Sigmoid colon (tissue), 7 donors: ENCODE measurements at places on chromosomes 13 and 19.

DNA sequence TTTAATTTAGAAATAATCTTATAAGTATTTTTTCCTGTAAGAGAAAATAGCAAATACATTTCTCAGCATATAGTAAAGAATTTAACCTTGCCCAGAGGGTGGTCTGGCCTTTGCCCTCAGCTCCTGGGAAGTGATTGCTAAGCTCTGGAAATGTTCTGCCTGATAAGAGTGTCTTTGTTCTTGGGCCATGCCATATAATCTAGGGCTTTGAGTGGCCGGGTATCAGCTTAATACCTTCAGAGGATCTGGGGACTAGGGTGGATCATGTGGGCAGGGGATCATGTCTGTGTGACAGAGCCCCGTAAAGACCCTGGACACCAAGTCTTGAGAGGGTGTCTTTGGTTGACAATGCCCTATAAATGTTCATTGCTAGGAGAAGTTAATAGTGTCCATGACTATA lies 1032.4 kb upstream of the MIR17HG start:
- no peak for DNase-seq

GRCh38 chr13:76769271-76769791 lies 116.9 kb downstream of the KCTD12 start:
- no peak for DNase-seq

DNA sequence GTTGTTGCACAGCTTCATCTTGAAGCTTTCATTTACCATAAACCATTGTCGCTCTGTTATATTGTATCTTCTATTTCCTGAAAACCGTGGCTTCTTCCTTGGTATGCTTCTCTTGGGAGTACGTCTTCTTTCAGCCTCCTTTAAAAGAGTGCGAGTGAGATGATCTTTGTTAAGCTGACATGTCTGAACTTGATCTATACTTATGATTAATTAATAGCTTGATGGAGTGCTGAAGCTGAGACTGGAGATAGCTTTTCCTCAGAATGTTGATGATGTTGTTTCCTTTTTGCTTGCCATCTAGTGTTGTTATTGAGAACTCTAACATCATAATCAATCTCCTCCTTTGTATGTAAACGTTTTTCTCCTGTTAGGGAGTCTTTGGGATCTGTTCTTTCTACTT lies 529.3 kb upstream of the SPRY2 start:
- DNase-seq: no peak

DNA sequence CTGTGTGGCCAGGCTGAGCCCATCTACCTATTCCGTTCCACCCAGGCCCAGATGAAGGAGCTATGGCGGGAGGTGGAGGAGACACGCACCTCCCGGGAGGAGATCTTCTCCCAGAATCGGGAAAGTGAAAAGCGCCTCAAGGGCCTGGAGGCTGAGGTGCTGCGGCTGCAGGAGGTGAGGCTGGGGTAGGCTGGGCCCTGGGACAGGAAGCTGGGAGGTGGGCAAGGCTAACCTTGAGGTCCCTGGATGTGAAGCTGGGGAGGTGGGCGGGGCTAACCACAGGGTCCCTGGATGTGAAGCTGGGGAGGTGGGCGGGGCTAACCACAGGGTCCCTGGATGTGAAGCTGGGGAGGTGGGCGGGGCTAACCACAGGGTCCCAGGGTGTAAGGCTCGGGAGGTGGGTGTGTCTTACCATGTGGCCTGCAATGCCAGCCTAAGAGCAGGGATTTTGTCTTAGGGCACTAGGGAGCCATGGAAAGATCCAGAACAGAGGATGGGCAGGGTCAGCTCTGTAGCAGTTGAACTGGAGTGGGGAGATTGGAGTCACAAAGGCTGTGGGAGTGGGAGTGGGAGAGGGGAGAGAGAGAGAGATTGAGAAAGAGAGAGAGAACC lies 36.9 kb downstream of the KCNC3 start:
- DNase-seq: no peak

- no peak for DNase-seq
Measured at GRCh38 chr13:75407473-75407872, 74.5 kb downstream of the TBC1D4 start.

GRCh38 chr13:35598790-35599369 lies 122.4 kb upstream of the MAB21L1 start:
- DNase-seq: no peak

GRCh38 chr19:23190341-23190740 lies 59.9 kb downstream of the ZNF724 start:
- DNase-seq: no peak

DNA sequence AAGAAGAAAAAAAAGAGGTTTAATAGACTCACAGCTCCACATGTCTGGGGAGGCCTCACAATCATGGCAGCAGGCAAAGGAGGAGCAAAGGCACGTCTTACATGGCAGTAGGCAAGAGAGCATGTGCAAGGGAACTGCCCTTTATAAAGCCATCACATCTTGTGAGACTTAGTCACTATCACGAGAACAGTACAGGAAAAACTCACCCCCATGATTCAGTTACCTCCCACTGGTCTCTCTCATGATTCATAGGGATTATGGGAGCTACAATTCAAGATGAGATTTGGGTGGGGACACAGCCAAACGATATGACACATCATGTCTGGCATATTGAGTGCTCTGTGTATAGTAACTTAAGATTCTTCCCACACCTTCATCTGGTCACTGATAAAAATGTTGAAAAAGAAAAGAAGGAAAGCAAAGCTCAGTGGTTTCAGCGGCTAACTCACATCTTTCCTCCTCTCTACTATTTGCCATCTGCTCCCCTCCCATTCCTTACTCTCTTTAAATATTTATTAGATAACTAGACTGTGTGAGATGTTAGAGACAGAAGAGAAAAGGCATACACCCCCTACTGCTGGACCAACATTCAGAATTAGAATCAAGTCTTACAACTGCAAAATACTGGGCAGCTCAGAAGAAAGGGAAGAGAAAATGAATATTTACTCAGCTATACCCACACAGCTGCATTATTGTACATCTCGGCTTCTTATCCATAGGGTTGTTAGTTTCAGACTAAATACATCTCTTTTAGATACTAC lies 60.1 kb upstream of the AKAP11 start:
- DNase-seq: no peak

DNA sequence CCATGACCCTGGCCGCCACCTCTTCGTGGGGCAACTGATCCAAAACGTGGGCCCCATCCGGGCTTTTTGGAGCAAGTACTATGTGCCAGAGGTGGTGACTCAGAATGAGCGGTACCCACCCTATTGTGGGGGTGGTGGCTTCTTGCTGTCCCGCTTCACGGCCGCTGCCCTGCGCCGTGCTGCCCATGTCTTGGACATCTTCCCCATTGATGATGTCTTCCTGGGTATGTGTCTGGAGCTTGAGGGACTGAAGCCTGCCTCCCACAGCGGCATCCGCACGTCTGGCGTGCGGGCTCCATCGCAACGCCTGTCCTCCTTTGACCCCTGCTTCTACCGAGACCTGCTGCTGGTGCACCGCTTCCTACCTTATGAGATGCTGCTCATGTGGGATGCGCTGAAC lies 9.6 kb downstream of the INSL3 start:
- no peak for DNase-seq

- DNase-seq: no peak
Measured at GRCh38 chr19:4816202-4816949, 15.1 kb downstream of the TICAM1 start.

GRCh38 chr19:7692417-7693088 lies 9.4 kb downstream of the FCER2 start:
- no peak for DNase-seq

DNA sequence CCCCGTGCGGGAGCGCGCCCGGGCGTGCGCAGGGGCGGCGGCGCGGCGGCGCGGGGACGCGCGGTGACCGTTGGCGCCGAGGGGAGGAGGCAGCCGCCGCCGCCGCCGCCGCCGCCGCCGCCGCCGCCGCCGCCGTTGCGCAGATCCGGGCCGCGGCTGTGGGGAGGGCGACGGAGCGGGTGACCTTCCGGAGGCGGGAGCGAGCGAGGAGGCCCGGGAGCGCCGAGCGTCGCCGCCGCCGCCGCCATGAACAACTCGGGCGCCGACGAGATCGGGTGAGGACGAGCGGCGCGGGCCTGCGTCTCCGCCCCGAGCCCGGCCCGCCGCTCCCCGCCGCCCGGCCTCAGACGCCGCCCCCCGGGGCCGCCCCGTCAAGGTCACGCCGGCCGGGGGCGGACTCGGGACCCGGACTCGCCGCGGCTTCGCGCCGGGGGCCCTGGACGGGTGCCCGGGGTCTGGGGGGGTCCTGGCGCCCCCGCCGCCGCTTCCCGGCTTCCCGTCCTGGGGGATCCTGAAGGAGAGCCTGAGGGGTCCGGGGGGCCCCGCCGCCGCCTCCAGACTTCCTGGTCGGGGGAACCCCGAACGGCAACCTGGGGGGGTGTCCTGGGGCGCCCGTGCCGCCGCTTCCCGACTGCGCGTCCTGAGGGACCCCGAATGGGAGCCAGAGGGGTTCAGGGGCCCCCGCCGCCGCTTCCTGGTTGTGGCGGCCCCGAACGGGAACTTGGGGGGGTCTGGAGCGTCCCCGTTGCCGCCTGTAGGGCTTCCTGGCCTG lies at the start of gene DAZAP1:
DAZAP1 (plus strand) TSS at position 59 of the 772 bp plus-strand sequence; CDS start at position 247, 188 bp downstream.
- peak; percentile 74 for DNase-seq

GRCh38 chr19:38288123-38288855 lies 15.8 kb upstream of the C19orf33 start:
- no peak for DNase-seq

DNA sequence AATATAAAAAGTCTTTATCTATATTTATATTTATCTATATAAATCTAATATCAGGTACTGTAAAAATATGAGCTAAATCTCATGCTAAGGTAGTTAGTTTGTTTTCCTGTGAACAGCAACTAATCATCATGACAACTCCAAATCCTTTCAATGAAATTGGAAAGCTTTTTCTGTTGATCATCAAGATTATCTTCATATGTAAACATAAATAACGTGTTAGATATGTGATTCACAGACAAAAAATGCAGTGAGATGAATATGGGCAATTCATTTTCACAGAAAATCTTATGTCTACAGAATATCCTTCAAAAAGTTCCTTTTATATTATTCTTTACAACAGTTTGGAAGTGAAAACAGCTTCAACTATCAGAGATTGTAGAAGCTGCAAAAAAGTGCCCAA lies 41.7 kb upstream of the EEF1AKMT1 start:
- no peak for DNase-seq

- no peak for DNase-seq
Measured at GRCh38 chr13:71240911-71241310, 626.1 kb downstream of the DACH1 start.

GRCh38 chr19:5948752-5949564 lies 29.0 kb downstream of the RANBP3 start:
- peak; percentile 90 for DNase-seq

DNA sequence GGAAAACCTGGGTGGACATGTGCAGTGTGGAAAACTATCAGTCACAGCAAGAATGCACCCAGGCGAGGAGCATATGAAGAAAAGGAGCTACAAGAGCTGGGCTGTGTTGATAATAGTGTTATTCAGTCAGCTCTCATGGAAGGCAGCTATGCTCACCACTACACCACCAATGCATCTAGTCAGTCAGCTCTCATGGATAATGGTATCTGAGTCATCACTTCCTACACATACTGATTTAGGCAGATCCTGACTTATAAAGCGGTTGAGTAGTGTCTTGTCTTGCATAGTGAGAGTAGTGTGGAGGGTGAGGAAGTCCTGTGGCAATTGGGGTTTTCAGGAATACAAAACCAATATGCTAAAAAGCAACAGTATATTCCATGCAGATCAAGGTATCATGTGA lies 9.1 kb upstream of the ZNF160 start:
- DNase-seq: no peak

DNA sequence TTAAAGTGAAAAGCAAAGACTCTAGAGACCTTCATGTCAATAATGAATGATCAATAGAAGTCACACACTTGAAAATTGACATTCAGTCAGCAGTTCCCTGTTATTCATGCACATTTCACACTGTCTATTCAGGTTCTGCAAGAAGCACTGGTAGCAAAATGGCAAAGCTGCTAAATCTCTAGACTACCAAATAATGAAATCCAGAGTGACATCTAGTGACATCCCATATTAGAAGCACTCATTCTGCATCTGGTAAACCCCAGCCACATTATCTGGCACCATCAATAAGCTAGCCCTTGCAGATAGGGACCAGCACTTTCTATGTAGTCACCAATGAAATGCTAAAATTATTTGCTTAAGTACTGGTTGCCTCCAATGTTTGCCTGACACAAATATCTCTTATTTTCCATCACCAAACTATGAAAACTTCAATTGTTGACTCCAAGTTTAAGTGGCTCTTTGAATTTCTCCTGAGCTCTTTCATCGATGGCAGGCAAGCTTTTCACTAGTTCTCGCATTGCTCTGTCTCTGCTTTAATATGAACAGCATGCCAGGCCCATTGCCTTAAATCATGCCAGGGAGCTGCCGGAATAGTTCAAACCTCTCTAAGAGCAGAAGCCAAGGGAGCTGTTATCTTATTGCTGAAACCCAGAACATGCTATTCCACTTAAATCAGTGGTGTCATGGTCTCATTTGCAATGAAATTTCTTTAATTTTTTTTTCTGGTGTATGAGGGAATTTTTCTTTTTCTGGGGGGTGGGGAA lies 409.9 kb downstream of the MZT1 start:
- DNase-seq: no peak

DNA sequence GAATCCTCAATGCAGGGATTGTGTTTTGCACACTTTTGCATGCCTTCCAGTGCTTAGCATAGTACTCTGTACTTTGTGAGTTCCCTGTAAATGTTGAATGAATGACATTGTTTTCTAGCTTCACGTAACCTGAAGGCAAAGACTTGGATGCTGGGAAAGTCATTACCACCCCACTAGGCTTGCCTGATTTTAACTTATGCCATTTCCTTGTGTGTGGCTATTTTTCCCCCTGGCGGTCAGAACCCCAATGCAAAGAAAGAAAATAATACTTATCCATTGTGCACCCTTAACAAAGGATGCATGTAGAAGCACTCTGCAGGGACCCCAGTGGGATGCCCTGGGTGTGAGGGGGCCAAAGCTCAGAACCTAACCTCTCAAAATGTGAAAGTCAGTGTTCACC lies 1.2 kb upstream of the ENOX1 start:
- no peak for DNase-seq

- DNase-seq: no peak
Measured at GRCh38 chr13:95470574-95471366, 81.8 kb upstream of the CLDN10 start.
